ENCODE measurements at places on chromosomes 2 and 18.

DNA sequence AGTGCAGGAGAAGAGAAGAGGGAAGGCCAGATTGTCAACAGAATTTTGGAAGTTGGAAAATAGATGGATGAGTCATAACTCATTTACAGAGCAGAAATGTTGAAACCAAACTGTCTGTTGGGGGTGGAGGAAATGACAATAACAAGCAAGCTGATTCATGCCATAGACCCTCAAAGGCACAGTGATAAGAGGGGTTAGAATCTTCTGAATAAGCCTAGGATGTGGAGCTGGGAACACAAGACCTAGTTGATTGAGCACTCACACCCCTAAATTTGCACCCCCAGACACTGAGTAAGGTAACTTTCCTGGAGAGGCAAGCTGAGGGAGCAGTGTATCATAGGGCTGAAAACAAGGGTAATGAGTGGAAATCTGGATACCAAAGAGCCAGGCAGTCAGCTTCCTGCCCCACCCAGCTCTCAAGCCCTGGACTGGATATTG, 141.4 kb downstream of the SCG2 start:
- DNase-seq, result no peak

DNA sequence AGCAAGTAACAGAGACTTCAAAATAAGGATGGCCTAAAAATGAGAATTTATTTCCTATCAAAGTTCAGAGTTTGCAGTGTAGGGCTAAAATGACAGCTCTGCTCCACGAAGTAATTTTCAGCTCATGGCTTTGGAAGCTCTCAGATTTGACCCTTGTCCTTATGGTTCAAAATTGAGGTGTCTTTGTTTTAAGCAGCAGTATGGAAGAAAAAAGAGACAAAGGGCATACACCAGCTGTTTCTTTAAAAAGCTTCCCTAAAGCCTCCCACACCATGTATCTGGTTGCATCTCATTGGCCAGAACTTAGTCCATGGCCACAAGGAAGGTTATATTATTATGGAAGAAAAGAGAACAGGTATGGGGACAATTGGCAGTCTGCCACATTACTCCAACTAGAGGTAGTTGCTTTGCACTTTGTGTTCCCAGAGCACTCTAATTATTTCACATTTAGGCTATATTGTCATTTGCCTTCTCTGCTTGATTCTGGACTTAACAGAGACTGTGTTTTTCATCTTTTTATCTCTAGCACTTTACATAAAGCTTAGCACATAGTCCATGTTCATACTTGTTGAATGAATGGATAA, 180.4 kb downstream of the MCFD2 start:
- DNase-seq, result no peak

DNA sequence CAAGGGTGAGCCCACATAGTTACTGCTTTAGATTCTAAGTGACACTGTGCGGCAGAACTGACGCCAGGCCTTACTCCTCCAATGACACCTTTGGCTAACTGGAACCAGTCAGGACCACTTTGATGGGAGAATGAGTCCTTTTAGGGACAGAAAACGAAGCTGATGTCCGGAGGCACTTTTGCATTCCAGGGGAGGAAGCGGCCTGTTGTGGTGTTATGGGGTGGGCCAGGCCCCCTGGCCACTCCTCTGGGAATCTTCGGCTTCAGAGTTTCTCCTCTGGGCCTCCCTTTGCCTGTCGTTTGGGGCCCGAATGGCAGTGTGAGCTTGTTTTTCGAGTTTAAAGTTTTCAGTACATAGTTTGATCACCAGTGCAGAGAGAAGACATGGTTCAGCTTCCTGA, 65.9 kb downstream of the MBP start:
- DNase-seq, result no peak

DNA sequence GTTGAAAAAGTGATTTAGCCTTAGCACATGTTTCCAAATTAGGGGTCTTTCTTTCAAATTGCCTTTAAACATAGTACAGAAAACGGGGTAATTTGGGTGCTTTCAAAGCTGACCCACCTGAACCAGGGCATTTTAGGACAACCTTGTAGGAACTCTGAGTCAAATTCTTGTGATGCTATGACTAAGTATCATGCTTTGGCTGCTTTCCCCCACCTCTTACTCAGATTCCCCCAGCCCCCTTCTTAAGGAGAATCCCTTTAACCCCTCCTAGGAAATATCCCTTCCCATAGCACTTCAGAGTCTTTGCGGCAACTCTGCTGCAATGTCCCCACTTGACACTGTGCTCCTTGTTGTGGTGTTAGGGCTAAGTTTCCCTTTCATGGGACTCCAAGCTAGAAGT, 18.6 kb upstream of the KLF7 start:
- DNase-seq, result no peak

GRCh38 chr18:35413163-35413511, 36.0 kb upstream of the ZNF396 start:
- DNase-seq, result no peak

DNA sequence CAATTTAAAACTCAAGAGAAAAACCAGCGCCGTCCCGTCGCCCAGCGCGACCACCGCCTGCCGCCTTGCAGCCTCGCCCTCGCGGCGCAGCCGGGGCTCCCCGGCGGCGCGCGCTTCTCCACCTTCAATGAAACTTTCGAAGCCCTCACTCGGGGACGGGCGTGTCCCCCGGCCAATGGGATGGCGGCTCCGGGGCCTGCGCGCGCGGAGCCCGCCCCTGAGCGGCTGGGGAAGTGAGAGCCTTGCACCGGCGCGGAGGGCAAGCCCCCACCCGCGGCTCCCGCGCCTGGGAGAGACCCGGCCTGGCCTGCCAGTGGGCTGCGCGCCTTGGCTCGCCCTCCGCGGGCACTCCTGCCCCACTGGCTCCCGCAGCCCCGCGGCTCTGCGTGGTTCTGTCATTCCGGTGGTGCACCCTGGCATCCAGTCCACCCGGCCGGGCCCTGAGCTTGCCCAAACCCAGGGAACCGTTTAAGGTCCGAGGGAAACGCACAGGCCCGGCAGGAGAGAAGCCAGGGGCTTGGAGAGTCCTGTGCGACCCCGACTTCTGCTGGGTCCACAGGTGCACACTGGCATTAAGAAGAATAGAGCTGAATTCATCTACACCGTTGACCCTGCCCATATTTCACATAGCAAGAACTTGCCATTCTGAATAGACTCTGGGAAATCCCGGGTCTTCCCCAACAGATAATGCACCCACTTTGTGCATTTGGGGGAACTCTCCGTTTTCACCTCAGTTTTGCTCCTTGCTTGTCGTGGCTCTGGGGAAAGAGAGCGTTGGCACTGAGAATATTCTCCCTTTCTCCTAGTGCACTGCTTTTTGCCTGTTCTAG, at the start of gene PIEZO2:
PIEZO2 (minus strand) TSS at position 129 of the 830 bp plus-strand sequence. CDS start 981 bp downstream, outside the sequence.
- peak; percentile 85 for DNase-seq
